Panc1 (cell line): ENCODE measurements at places on chromosomes 6 and 20. TPM values are rescaled to one million over a fixed set of nuclear protein-coding genes. Genes with fewer than 3 reads are reported as not detected.

- peak; percentile 93 for DNase-seq
- H3K36me3 ChIP-seq, result no peaks in the 10 kb centered on the region
- H3K4me3 ChIP-seq, result peak overlapping the region; percentile 91
- H3K4me1 ChIP-seq, result peaks cover 32% of the 10 kb centered on the region
- no peaks in the 10 kb centered on the region for H3K27me3 ChIP-seq
- peak overlapping the region; percentile 99 for H3K27ac ChIP-seq
Observed at GRCh38 chr6:26033085-26033940, 53.9 kb upstream of the HFE start.

Gene DNAH8
- not detected for total RNA-seq

DNA sequence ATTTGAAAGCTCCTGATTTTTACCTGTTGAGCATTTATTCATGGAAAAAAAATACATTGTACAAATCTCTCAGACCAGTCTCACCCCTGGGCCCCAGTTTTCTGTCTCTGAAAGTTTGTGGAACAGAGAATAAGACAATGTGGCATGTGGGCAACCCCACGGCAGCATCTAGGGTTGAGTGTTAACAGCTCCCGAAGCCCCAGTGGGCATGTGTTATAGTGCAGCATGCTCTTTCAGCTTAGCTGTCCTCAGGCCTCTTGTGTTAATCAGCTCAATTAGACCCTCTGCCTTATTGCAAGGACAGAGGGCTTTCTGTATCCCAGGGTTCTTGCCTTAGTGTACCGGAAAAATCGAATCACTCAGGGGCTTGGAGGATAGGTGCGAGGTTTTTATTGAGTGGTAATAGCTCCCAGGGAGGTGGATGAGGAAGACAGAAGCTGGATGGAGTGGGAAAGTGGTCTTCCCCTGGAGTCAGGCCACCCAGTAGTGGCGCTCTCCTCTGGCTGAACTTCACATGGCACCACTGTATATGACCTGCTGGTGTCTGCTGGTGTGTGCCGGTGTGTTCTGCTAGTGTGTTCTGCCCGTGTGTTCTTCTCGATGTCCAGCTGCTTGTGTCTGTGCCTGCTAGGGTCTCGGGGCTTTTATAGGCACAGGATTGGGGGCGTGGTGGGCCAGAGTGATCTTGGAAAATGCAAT, 382.8 kb downstream of the EPM2A start:
- H3K4me1 ChIP-seq, result no peaks in the 10 kb centered on the region
- no peak for DNase-seq
- H3K36me3 ChIP-seq, result no peaks in the 10 kb centered on the region
- no peak overlapping the region for H3K4me3 ChIP-seq
- H3K27me3 ChIP-seq, result no peaks in the 10 kb centered on the region

Gene BRPF3
- total RNA-seq, result 49.6 TPM

Gene CAPN11
- 1.2 TPM for total RNA-seq

DNA sequence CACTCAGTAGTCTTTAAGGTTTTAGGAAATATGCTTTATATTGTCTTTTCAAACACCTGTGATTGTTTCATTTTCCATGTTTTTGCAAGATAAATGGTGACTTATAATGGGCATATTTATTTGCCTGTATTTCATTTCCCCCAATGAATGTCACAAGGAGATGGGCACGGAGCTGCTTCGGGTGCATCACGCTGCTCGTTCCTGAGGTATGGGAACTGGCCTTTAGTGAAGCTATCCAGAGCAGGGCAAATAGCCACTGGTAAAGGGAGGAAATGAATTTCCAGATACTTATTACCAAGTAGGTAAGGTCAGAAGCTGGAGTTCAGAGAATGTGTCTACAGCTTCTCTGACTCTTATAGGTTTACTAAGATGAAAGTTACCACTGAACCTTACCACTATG, 3.7 kb downstream of the POU3F2 start:
- H3K4me3 ChIP-seq, result no peak overlapping the region
- H3K27ac ChIP-seq, result no peak overlapping the region

Gene SPDEF
- total RNA-seq, result 1.6 TPM

DNA sequence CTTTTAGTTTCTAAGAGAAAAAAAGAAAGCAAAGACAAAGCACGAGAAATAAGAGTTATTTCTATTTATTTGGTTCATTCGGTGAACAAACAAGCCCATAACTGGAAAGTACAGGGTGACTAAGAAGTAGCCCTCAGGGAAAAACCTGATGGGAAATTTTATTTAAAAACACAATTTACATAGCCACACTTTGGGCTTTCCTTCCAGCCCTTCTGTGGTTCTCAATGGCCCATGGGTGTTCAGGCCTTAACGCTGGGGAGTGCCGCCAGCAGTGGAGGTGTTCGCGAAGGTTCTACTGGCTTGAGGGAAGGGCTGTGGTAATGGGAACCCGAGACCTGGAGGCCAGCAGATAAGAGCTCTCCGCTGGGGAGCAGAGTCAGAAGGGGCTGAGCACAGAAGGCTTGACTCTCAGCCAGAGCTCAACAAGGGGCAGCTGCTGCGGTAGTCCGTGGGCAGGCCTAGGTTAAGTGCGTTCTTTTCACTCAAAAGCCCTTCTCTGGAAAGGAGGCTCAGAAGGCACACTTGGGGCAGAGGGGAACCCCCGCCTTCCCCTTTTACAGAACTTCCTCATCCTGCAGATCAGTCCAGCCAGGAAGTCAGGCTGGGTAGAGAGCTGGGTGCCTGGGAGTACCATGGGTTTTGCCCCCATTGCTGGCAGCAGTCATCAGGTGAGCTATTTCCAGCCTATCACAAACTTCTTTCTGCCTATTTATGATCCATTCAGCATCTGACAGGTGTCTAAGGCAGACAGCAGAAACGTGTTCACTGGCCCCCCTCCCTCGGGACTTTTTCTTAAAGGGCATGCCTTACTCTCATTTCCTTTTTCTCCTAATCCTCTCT, 8.8 kb upstream of the CD83 start:
- no peaks in the 10 kb centered on the region for H3K4me1 ChIP-seq
- no peak overlapping the region for H3K4me3 ChIP-seq
- H3K36me3 ChIP-seq, result no peaks in the 10 kb centered on the region
